ENCODE measurements at places on chromosomes 16 and 17.

- DNase-seq = no peak
These were observed 104.7 kb downstream of the SOCS1 start for GRCh38 chr16:11151156-11151884.

GRCh38 chr16:15033309-15033707, 22.6 kb downstream of the NTAN1 start:
- DNase-seq = no peak

GRCh38 chr17:74452033-74452840, 14.2 kb upstream of the CD300A start:
- DNase-seq = no peak

GRCh38 chr16:23837553-23838308, 1.9 kb downstream of the PRKCB start:
- no peak for DNase-seq

DNA sequence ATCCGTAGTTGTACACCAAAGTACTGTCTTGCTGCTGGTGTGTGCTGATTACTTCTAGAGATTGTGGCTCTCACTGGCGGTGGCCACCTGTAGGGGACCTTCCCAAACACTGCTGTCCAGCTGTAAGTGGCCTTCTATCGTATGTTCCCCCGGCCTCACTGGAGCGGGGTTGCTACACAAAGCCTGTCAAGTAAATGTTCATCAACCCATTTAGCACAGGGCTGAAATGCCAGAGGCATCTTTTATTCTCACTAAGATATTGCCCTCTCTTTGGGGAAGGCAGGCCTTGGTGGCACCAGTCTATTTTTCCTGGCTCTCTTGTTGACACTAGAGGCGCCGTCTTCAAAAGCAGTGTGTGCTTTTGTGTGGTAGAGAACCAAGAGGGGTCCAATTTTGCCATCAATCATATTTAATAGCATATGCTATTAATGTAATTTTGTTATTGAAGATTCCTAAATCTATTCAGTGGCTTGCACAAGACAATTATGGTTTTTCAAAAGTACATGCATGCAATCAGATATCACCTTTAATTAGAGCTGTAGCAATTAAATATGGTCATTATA, 514.4 kb upstream of the SALL1 start:
- no peak for DNase-seq

DNA sequence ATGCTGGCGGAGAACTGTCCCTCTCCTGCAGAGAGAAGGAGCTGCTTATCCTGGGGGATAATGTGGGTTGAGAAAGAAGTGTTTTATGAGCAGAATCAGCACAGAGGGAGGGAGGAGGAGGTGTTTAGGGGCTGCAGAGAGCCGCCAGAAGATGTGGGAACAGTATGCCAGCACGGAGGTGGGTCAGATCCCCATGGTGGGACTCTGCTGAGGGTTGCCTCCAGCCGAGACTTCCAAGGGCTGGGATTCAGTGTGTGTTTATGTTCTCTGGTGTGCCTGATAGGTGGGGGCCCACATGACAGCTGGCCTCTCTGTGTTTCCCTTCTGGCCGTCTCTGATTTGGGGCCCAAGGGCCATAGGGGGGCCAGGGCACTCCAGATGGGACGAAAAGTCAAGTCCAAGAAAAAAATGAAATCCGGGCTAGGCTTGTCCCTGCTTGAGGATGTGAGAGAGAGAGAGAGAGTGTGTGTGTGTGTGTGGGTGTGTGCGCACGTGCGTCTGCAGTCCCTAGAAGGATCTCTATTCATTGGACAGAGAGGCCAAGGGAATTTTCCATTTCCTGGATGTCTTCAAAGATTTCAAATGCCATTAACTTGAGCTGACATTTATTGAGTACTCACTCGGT, 21.6 kb downstream of the PRKCB start:
- DNase-seq = no peak

Measured in stimulated activated CD8-positive, alpha-beta memory T cell treated with anti-CD3 and anti-CD28 coated beads, Interleukin-4, amount 100 ng/mL, for 4 hours (primary cell).